ENCODE measurements at places on chromosomes 7 and 10.

- DNase-seq = no peak
Observed at GRCh38 chr7:137636376-137636775, 210.4 kb downstream of the DGKI start.

- DNase-seq = no peak
Observed at GRCh38 chr10:103781329-103782061, 73.9 kb downstream of the SH3PXD2A start.

DNA sequence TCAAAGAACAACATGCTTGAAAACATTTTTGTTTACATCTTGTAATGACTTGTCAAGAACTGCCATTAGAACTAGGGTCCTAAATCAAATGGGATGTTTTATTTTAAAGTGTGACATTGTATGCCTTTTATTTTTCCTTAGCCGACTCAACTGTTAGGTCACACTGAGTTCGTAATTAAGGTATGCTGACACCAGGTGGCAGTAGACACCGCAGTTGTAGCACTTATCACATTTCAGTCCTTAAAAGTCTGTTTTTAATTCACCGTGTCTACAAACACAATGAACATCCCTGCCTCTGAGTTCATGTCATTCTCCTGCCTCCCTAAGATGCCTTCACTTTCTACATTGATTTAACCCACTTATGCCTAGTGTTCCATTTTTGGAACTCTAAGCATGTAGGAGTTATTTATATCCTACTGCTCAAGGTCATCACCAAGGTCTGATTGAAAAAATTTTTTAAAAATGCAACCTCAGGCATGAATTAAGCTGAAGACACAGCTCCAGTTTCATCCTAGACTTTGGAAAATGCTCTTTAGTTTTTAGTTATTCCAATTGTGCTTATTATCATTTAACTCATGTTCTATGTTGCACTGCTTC is 186.1 kb downstream of the BMPER start:
- peak; percentile 12 for DNase-seq

GRCh38 chr10:58322072-58322834 is 12.6 kb upstream of the UBE2D1 start:
- DNase-seq = no peak

- no peak for DNase-seq
Observed at GRCh38 chr10:70840836-70841235, 25.1 kb downstream of the SGPL1 start.

DNA sequence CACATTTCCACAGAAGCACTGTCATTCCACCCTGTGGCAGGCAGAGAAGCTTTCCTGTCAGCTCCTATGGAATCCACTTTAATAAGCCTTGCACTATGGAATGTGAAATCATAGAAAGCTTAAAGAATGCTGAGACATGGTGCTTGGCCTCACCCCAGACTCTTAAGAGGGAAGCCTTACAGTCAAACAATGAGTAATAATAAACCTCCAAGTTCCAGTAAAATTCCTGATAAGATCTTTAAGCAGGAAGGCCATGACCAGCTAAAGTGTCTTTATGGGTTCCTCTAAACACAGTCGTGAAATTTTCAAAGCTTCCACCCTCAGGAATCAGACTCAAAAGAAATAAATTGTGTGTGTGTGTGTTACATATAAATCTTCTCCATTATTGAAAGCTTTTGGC is 11.9 kb upstream of the TEX36 start:
- no peak for DNase-seq

- no peak for DNase-seq
Observed at GRCh38 chr10:121667948-121668313, 69.7 kb upstream of the FGFR2 start.

DNA sequence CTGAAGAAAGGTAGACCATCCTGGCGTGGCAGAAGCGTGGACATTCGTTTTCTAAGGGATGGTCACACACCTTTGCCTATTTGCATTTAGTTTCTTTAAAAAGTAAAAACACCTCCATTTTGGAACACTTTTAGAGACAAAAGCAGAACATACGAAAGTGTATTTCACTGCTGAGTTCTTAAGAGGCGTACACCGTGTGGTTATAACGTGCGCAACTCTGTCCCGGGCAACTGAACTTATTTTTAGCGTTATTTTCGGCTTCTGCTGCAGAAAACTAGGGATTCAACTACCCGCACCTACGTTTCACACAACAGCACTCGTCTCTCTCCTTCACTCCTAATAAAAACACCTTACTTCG is 557 bp upstream of the LSM8 start:
- DNase-seq = peak; percentile 6

Data from stimulated activated CD4-positive, alpha-beta T cell treated with anti-CD3 and anti-CD28 coated beads, Interleukin-2, amount 100 ng/mL, for 24 hours (primary cell).